Left lung (tissue), 14 donors: ENCODE measurements at places on chromosomes 2 and 18. TPM values are rescaled to one million over a fixed set of nuclear protein-coding genes. Genes with fewer than 3 reads are reported as not detected.
A peak's percentile ranks its signal among the peaks of the same experiment; 100 is the strongest.

The PPM1B gene
- total RNA-seq = 38.4 TPM

The PROKR1 gene
- not detected for total RNA-seq

DNA sequence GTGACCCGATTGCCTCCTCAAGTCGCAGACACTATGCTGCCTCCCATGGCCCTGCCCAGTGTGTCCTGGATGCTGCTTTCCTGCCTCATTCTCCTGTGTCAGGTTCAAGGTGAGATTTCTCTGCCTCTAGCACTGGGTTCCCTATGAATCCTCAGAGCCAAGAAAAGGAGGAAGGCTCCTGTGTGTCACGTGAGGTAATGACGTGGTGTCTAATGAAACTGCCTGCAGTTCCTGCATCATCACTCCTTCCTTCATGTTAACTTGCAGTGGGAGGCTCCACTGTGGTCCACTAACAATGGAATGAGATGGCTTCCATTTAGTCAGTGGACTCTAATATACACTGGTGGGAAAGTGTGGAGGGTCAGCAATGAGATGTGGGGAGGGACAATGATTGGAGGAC is 559 bp downstream of the REG3G start:
- no peak for DNase-seq

- DNase-seq = peak; percentile 58
These were observed 8.7 kb downstream of the CROCC2 start for GRCh38 chr2:240914645-240915525.

DNA sequence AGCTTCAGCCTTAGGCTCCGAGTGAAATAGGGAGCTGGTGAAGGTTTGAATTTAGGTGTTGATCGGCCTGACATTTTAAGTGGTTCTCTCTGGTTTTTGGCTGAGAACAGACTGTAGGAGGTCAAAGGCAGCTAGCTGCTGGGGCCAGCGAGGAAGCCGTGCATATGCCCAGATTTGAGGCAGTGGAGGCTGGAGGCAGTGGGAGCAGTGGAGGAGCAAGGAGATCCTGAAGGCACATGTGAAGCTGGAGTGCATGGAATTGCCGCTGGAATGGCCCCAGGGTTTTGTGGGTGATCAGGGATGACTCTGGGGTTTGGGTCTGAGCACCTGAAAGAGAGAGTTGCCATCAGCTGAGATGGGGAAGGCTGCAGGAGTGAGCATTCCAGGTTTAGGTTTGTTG is 25.1 kb downstream of the STEAP3 start:
- no peak for DNase-seq

GRCh38 chr18:35590935-35591334 is 9.4 kb downstream of the GALNT1 start:
- no peak for DNase-seq

GRCh38 chr18:46294318-46294717 is 190.1 kb downstream of the HAUS1 start:
- DNase-seq = no peak

GRCh38 chr2:26901326-26902183 is 53.6 kb downstream of the DPYSL5 start:
- DNase-seq = no peak

GRCh38 chr2:102509749-102510148 is 36.7 kb downstream of the SLC9A4 start:
- DNase-seq = no peak

GRCh38 chr2:140422759-140423158 is 1642.6 kb upstream of the NXPH2 start:
- no peak for DNase-seq

GRCh38 chr2:66173645-66174044 is 261.3 kb upstream of the MEIS1 start:
- no peak for DNase-seq

DNA sequence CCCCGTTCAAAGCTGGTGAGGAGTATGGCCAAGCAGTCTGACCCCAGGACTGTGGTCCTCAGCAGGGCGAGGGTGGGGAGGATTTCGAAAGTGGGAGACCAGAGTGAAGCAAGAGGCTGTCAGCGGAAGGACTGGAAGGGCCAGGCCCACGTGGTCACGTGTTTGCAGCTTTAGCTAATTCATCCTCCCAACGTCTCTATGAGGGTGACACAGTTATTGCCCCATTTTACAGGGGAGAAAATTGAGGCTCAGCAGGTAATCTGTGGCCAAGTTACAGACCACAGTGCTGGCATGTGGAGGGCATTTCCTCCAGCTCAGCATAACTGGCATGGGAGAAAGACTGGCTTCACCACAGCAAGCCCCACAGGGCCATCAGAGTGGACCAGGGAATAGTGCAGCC is 45.4 kb upstream of the LTBP1 start:
- no peak for DNase-seq

- no peak for DNase-seq
These were observed 36.7 kb downstream of the PRKD3 start for GRCh38 chr2:37287966-37288365.
